ENCODE measurements at places on chromosomes 1 and 21. TPM values are rescaled to one million over a fixed set of nuclear protein-coding genes. Genes with fewer than 3 reads are reported as not detected.

The S100A8 gene
- total RNA-seq: not detected

The LCE1E gene
- total RNA-seq: not detected

The DCST1 gene
- total RNA-seq: not detected

DNA sequence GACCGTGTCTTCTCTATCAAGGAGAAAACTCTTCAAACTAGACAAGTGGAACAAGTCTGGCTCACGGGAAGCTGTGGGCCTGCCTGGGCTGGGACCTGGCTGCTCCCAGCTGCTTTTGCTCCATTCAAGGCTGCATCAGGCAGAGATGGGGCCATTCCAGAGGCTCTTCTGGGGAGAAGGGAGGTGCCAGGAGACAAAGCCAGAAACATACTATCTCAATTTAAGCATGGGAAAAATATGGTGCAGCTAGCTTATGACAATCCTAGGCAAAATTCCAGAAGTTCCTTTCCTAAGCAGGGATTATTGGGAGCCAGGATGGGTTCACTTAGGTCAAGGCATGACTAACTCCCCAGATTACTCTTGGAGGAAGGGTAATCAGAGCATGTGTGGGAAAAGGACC, 90.8 kb upstream of the SLC2A1 start:
- H3K4me3 ChIP-seq: no peak overlapping the region
- no peaks in the 10 kb centered on the region for H3K27me3 ChIP-seq
- DNase-seq: no peak
- H3K36me3 ChIP-seq: no peaks in the 10 kb centered on the region

- no peaks in the 10 kb centered on the region for H3K27me3 ChIP-seq
- H3K36me3 ChIP-seq: no peaks in the 10 kb centered on the region
- peak overlapping the region; percentile 14 for H3K27ac ChIP-seq
- DNase-seq: peak; percentile 49
Observed at GRCh38 chr1:9249534-9250410, 15.2 kb downstream of the H6PD start.

- no peak overlapping the region for H3K4me3 ChIP-seq
- no peak for DNase-seq
- H3K36me3 ChIP-seq: no peaks in the 10 kb centered on the region
Observed at GRCh38 chr1:86394416-86394815, 1.7 kb downstream of the ODF2L start.

- H3K36me3 ChIP-seq: no peaks in the 10 kb centered on the region
- peaks cover 14% of the 10 kb centered on the region for H3K4me1 ChIP-seq
- H3K27me3 ChIP-seq: no peaks in the 10 kb centered on the region
Observed at GRCh38 chr1:209609791-209610630, 26.5 kb downstream of the CAMK1G start.

The LRRC42 gene
- 38.1 TPM for total RNA-seq

The C1orf52 gene
- 30.7 TPM for total RNA-seq

The SLC45A3 gene
- total RNA-seq: 5.5 TPM

DNA sequence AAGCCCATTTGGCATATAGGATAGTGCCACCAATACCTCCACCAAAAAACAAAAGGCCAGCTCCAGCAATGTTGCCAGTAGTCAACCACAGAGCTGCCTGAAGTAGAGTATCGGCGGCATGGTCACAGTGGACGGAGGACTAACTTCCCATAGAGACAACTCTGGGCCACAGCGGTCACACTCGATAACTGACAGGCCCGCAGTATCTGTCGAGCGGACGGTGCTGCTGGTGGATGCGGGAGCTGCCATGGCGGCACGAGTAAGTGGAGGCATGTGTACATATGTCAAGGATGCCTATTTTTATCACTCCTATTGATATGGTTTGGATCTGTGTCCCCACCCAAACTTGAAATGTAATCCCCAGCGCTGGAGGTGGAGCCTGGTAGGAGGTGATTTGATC, 4.1 kb downstream of the KRTAP12-1 start:
- H3K27me3 ChIP-seq: no peaks in the 10 kb centered on the region
- no peaks in the 10 kb centered on the region for H3K4me1 ChIP-seq
- no peak overlapping the region for H3K27ac ChIP-seq
- no peaks in the 10 kb centered on the region for H3K36me3 ChIP-seq

The SPATA46 gene
- total RNA-seq: not detected

The TRAF3IP3 gene
- total RNA-seq: not detected

DNA sequence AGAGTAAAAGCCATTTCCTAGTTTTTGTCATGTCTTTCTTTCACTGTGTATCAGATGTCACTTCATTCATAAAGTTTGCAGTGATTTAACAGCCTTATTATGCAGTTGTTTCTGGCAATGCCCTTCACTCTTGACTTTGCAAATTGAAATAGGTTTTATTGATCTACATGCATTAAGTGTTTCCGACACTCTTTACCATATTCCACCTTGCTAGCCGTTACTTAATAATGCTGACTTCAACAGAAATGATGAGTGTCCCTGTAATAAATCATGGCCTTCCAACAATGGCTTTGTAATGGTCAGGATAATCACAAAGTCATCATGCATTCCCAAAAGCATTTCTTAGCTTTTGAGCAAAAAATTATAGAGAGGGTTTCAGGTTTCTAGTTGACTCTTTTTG, 236.8 kb upstream of the FMN2 start:
- no peak overlapping the region for H3K4me3 ChIP-seq
- H3K4me1 ChIP-seq: no peaks in the 10 kb centered on the region
- DNase-seq: no peak
- no peaks in the 10 kb centered on the region for H3K36me3 ChIP-seq
- H3K27ac ChIP-seq: no peak overlapping the region

The MSH4 gene
- total RNA-seq: 0.49 TPM

The C1orf159 gene
- total RNA-seq: 12.9 TPM

- no peaks in the 10 kb centered on the region for H3K27me3 ChIP-seq
- no peak for DNase-seq
- no peak overlapping the region for H3K27ac ChIP-seq
- no peak overlapping the region for H3K4me3 ChIP-seq
Observed at GRCh38 chr21:37746849-37747248, 169.4 kb downstream of the KCNJ6 start.

- no peak overlapping the region for H3K4me3 ChIP-seq
- no peaks in the 10 kb centered on the region for H3K36me3 ChIP-seq
- H3K27ac ChIP-seq: no peak overlapping the region
- H3K27me3 ChIP-seq: no peaks in the 10 kb centered on the region
Observed at GRCh38 chr1:84871181-84871580, 21.8 kb downstream of the LPAR3 start.

The LIN28A gene
- 5.7 TPM for total RNA-seq

GRCh38 chr1:16243215-16243610, 6.2 kb upstream of the CPLANE2 start:
- H3K27ac ChIP-seq: no peak overlapping the region
- no peaks in the 10 kb centered on the region for H3K36me3 ChIP-seq
- no peak for DNase-seq
- H3K4me1 ChIP-seq: no peaks in the 10 kb centered on the region
- H3K27me3 ChIP-seq: no peaks in the 10 kb centered on the region
- H3K4me3 ChIP-seq: no peak overlapping the region

The TMEM125 gene
- total RNA-seq: 22.8 TPM

DNA sequence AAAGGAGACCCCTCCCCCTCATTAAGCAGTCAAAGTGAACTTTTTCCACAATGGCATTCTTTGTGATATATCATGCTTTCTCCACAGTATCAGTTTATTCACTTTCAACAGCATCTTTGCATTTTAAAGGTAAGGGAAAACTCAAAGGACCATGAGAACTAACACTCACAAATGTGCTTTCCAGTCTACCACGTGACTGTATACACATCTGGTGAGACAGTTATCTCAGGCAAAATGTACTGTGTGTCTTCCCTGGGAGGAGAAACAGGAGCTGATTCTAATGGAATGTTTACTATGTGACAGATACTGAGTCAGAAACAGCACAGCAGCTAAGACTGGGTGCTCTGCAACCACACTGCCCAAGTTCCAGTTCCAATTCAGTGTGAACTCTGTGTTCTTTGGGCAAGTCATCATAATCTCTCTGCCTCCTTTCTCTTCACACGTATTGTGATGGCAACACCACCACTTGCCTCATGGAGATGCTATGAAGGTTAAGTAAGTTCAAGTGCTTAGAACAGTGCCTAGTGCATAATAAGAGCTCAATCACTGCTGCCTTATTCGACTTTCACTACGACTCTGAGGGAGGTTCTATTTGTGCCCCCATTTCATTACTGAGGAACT, 79.0 kb downstream of the SLC45A1 start:
- no peaks in the 10 kb centered on the region for H3K36me3 ChIP-seq
- no peaks in the 10 kb centered on the region for H3K27me3 ChIP-seq
- no peak for DNase-seq
- no peak overlapping the region for H3K4me3 ChIP-seq
- peaks cover 15% of the 10 kb centered on the region for H3K4me1 ChIP-seq

The SHE gene
- not detected for total RNA-seq

All from Caco-2 (cell line).